Nucleus accumbens (tissue), 56 donors: ENCODE measurements at places on chromosomes 1 and 21.

DNA sequence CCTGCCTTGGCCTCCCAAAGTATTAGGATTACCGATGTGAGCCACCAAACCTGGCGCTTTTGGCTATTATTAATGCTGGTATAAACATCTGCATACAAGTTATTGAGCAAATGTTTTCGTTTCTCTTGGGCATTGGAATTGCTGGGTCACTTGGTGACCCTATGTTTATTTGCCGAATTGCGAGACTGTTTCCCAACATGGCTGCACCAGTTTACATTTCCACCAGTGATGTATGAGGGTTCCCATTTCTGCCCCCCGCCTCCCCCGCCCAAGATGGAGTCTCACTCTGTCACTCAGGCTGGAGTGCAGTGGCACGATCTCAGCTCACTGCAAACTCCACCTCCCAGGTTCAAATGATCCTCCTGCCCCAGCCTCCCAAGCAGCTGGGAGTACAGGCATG is 20.9 kb downstream of the SFPQ start:
- DNase-seq = no peak

DNA sequence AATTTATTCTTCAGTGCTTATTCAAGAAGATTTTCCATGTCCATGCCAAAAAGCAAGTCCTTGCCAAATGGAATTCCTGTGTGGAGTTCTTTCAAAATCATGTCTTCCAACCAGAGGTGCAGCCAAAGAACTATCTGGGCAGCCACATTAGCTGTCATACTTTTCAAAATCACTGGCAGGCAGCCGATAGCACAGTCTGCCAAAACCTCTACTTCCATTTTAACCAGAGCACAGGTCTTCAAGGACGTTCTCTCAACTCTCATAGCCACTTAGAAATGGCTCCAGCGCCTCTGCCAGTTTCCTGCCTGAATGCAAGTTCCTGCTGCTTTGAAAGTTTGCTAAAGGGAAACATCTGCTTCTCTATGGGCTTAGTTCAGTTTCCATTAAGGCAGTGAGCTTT is 975.7 kb upstream of the ADGRL4 start:
- DNase-seq = peak; percentile 33

DNA sequence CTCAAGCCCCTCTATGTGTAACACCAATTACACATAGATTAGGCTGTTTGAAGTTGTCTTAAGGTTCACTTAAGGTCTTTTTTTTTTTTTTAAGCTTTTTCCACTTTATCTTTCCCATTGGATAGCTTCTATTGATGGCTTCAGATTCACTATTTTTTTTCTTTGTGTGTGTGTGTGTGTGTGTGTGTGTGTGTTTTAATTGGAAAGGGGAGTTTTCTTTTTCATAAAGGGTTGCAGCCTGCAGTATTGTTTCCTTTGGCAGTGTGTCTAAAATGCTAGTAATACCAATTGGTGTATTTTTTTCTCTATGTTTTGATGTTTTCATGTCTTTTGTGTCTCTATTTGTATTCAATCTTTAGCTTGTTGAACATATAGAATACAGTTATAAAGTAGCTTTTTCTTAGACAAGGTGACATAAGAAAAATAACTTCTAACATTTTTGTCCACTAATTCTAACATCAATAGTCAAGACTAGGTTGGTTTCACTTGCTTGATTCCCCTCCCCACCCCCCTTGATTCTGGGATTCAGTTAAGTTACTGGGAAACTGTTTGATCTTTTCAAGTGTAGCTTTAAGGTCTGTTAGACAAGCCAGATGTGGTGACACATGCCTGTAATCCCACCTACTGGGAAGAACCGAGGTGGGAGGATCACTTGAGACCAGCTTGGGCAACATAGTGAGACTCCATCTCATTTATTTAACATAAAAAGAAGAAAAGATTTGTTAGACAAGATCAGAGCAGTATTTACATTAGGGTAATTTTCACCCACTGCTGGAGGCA is 21.4 kb downstream of the PRRC2C start:
- no peak for DNase-seq

DNA sequence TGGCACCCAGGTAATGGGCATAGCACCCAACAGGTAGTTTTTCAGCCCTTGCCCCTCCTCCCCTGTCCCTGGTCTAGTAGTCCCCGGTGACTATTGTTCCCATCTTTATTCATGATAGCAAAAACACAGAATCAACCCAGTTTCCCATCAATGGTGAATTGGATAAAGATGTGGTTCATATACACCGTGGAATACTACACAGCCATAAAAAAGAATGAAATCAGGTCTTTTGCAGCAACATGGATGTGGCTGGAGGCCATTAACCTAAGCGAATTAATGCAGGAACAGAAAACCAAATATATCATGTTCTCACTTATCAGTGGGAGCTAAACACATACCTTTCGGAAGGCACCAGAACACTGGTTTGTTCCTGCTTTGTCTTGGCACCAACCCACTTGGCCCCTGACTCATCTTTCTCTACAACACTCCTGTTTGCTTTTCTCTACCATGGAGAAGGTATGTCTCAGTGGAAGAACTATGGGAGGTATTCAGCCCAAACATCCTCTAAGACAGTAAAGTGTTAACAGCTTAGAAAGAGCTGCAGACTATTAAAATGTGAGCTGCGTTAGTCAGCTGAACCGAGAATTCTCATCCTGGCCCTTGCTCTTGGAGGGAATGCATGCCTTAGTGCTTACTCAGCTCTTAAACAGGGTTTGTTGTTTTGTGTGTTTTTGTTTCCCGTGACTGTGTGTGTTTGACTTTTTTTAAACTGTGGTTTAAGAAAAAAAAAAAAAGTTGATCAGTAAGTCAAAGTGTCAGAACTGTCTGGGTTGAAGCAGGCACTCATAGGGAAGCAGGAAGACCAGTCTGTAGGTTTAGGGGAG is 203.0 kb downstream of the TOMM20 start:
- no peak for DNase-seq

DNA sequence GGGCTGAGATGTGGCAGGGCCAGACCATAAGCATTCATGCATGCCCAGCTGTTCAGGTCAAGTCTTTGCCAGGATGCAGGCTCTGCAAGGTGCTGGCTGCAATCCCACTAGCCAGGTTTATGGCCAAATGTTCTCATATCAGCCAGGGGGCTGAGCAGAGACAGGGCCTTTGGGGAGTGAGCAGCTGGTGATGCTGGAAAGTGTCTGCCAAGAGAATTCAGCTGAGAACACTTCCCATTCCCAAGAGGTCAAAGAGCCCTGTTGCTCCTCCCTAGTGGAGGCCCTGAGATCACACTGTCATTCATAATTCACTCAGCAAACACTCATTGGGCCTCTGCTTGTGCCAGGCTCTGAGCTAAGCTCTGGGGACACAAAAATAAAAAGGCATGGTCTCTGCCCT is 150.3 kb downstream of the DMRTA2 start:
- DNase-seq = no peak

GRCh38 chr21:33205476-33205875 is 24.3 kb upstream of the IFNAR2 start:
- no peak for DNase-seq

- DNase-seq = no peak
Measured at GRCh38 chr1:112423207-112423606, 27.2 kb downstream of the CTTNBP2NL start.

GRCh38 chr1:1315435-1315954 is 7.1 kb downstream of the PUSL1 start:
- no peak for DNase-seq

DNA sequence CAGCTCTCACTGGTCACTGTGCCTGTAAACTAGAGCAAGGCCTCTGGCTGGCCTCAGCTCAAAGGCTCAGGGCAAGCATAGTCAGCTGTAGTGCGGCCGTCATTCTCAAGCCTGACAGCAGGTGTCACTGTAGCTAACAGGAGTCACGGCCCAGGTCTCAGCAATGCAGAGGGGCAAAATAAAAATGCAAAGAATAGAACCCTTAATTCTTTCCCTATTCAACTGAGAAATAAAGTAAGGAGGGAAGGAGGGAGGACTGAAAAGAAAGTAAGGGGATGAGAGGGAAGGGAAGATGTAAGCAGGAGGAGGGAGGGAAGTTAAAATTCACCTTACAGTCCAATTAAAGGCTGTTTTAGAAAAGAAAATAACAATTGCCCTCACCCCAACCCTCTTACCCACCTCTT is 106.1 kb downstream of the KIAA0319L start:
- DNase-seq = peak; percentile 70

DNA sequence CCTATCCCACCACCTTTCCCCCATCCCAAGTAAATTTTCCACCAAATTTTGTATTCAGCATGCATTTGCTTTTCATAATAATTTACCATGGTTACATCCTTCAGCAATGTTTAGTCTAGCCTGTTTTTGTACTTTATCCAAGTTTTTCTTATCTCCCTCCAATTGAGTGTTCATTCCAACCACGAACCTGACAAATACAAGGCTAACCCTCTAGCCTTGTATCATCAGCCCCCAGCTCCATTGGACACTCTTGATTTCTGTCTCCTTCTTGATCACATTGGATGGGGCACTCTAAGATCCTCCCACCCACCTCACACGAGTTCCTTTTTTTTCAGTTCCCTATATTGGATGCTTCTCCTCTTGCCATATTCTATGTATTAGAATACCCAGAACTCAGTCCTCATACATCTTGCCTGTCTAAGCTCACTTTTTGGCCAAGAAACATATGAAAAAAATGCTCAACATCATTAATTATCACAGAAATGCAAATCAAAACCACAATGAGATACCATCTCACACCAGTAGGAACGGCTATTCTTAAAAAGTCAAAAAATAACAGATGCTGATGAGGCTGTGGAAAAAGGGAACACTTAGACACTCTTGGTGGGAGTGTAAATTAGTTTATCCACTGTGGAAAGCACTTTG is 40.5 kb upstream of the SLC35F3 start:
- no peak for DNase-seq

DNA sequence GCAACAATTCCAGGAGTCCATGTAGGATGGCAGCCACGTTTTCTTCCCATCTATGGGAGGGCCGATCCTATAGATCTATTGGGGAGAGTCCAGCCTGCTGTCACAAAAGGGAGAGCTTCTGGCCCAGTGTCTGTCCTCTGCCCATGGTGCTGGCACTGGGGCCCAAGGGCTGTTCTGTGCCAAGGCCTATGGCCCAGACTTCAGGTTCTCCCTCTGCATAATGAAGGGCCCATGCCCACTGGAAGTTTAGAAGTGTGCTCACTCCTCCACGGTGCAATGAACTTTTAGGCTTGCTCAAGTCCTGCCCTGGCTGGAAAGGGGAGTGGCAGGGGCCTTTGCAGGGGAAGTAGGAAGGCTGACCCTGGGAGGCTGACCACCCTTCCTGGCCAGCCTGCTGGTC is 44.1 kb upstream of the ATP2B4 start:
- DNase-seq = no peak

- no peak for DNase-seq
Measured at GRCh38 chr1:223645903-223646302, 19.6 kb downstream of the CAPN8 start.

- DNase-seq = no peak
Measured at GRCh38 chr21:32359719-32360260, 33.0 kb downstream of the URB1 start.

DNA sequence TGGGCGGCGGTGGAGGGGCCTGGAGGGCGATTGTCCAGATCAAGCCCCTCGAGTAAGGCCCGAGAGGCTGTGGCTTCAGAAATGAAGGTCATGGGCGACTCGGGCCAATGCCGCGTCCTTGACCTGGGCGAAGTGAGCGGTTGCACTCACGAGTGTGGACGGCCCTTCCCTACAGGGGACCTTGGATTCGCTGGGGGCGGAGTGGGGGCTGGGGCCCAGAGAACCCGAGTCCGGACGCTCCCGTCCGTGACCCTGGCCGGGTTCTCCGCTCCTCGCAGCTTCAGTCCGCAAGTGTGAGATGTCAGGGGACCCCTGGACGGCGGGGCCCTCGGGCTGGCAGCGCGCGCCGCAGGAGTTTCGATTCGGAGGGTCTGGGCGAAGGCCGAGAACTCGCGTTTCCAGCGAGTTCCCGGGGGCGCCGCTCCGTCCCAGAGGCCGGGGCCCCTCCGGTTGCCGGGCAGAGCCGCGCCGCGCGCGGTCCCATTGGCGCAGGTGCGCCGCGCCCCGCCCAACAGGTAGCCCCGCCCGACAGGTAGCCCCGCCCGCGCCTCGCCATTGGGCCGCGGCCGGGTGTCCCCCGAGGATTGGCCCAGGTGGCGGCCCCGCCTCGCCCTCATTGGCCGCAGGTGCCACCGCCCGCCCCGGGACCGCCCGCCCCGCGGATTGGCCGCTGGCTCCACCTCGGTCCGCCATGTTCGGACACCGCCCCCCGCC is at the start of gene PRKCZ:
TSS of gene PRKCZ (plus strand) at position 694 of the 714 bp plus-strand sequence. CDS start 220 bp downstream, outside the sequence.
- DNase-seq = no peak

GRCh38 chr1:31020007-31020790 is 45.3 kb downstream of the PUM1 start:
- no peak for DNase-seq

DNA sequence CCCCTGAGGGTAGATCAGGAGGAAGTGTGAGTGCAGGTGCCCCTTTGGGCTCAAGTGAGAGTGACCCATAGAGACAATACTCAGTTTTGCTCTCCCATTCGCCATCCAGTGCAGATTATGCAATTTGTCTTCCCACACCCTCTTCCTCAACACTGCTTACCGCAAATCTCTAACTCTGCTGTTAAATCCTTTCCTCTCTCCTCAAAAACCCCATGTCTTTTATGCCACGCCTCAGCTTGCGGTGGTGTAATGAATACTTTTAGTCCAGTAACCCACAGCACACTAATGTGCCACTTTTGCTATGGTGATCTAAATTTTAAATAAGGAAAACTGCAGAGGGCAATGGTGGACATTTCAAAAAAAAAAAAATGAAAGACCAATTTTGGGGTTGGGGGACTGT is 57.7 kb downstream of the PRRX1 start:
- DNase-seq = no peak

DNA sequence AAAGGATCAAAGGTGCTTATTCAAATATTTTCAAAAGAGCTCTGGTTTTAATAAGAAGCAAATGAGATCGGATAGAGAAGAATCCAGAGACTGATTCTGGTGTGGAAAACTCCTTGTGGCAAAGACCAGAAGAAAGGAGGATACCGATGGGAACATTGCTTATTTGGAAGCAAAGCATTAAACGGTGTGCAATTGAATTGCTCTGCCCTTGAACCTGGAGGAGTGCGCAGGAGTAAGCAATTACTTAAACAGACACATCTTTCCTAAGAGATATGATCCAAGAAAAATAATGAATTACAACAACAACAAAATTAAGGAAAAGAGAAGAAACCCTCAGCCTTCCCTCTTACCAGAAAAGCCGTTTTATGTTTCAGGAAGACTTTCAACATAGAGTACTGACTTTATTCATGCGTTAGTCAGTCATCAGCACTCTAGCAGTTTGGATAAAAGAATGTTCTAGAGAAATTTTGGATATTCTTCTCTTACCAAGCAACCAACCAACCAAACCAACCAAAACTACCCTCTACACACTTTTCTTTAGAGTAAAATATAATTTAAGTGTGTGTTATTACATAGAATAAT is 191.7 kb downstream of the NTMT2 start:
- DNase-seq = no peak

GRCh38 chr1:2343023-2343935 is 48.1 kb downstream of the MORN1 start:
- DNase-seq = no peak

GRCh38 chr1:196387766-196388165 is 220.5 kb downstream of the KCNT2 start:
- DNase-seq = no peak

- no peak for DNase-seq
Measured at GRCh38 chr21:44289381-44290010, 3.8 kb downstream of the AIRE start.
